ENCODE measurements at places on chromosomes 7 and 10.
A peak's percentile ranks its signal among the peaks of the same experiment; 100 is the strongest.

GRCh38 chr10:6250745-6251144 is 48.0 kb downstream of the PFKFB3 start:
- no peak for DNase-seq

- no peak for DNase-seq
Measured at GRCh38 chr7:118175740-118176139, 8.2 kb upstream of the LSM8 start.

DNA sequence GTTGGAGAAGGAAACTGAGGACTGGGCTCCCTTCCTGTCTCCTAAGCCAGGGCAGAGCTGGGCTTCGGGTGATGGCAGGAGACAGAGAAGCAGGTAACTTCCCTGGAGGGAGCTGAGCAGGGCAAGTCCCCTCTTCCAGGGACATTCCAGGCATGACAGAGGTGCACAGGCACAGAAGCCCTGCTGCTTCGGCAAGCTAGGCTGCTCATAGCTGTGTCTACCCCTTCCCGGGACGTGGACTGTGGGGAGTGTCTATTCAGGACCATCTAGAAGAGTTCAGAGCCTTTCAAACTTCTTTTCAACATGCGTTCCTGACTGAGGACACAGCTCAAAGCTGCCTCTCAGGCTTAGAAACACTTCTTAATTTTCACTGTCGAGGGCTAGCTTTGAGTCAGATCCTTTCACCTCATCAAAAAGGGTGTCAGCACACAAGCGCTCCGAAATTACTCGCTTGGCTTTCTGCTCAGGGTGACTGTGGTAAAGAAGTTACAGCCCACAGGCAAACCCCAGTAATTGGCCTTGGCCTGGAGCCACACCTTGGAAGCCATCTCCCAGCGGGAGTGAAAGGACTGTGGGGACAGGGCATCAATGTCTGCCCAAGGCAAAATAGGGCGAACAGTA is 63.7 kb upstream of the STEAP1B start:
- DNase-seq = no peak

- no peak for DNase-seq
Measured at GRCh38 chr10:117424171-117424570, 48.9 kb upstream of the PDZD8 start.

- DNase-seq = peak; percentile 30
Measured at GRCh38 chr10:95742485-95742884, 13.5 kb upstream of the ENTPD1 start.

GRCh38 chr10:127853868-127854768 is 38.6 kb downstream of the CLRN3 start:
- peak; percentile 17 for DNase-seq

DNA sequence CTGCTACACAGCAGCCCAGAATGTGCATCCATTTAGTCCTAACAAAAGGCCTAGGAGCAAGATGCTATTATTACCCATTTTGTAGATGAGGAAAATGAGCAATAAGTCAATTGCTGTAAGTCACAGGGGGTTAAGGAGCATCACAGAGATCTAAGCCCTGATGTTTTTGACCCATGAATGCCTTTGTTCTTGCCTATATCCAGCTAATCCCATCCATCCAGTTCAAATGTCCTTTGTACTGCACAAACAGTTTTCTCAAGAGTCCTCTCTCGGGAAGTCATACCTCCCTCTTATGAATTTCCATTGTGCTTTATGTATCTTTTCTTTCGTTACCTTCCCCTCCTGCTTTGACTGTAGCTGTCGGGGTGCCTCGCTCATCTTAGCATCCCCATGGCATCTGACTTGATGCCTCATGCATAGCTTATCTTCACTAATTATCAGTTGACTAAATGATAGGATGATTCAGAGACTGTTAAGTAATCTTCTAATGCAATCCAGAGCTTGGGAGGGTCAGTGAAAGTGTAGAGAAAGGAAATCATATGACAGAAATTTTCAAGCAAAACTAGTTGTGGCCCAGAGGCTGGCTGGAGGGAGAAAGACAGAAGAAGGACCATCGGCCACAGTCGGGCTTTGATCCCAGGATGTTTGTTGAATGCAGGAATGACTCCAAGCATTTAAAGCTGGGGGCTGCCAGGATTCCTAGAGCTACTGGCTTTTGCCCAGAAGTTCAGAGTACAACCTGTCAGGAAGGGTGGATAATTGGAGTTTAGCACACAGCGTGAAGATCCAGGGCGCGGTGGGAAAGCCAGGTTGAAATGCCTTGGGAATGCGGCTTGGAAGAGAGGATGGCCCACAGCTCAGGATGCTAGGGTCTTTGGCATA is 23.5 kb downstream of the BLVRA start:
- no peak for DNase-seq

DNA sequence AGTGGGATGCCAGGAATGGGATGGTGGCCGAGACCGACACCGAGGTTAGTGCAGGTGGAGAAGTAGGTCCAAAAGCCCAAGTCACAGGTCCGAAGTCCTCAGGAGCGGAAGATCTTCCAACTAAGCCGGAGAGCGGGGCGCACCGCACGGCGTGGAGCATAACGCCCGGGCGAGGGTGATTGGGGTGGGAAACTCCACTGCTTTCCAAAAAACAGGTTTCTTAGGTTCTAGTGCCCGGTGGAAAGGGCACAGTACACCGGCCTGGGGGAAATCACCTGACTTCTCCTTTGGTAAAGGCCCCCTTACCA is 11.4 kb upstream of the SPAG6 start:
- DNase-seq = no peak

- DNase-seq = peak; percentile 3
Measured at GRCh38 chr7:98165827-98166667, 45.2 kb upstream of the BHLHA15 start.

DNA sequence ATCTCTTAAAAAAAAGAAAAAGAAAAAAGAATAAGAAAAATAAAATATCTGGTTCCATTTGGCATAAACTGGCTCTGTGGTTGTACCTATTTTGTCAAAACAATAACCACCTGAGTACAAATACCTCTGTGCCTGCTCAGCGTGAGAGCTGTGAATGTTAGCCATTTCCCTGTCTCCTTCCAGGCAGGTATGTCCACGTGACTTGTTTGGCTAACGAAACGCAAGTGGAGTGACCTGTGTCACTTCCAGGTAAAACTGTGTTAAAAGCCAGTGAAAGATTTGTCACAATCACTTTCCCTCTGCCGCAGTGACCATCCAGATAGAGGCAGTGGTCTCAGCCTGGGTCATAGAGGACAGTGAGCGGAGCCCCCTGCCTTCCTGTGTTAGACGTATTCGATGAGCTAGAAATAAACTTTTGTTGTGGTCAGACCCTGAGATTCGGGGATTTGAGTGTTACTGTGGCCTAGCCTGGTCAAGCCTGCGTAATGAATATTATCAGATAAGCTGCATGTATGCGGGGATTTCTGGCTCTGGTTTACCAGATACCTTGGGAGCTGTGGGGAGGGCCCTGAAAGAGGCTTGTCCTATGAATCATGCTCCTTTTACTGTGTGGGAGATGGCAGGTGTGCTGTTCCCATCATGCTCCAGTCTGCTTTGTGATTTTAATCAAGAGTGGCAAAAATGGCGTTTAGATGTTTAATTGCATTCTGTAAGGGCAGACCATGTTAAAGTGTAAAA is 3.8 kb downstream of the PTER start:
- no peak for DNase-seq

GRCh38 chr10:70348228-70348850 is 34.1 kb downstream of the LRRC20 start:
- no peak for DNase-seq

GRCh38 chr10:52696232-52696631 is 76.4 kb downstream of the MBL2 start:
- no peak for DNase-seq

GRCh38 chr10:7969623-7970022 is 84.9 kb upstream of the GATA3 start:
- no peak for DNase-seq

DNA sequence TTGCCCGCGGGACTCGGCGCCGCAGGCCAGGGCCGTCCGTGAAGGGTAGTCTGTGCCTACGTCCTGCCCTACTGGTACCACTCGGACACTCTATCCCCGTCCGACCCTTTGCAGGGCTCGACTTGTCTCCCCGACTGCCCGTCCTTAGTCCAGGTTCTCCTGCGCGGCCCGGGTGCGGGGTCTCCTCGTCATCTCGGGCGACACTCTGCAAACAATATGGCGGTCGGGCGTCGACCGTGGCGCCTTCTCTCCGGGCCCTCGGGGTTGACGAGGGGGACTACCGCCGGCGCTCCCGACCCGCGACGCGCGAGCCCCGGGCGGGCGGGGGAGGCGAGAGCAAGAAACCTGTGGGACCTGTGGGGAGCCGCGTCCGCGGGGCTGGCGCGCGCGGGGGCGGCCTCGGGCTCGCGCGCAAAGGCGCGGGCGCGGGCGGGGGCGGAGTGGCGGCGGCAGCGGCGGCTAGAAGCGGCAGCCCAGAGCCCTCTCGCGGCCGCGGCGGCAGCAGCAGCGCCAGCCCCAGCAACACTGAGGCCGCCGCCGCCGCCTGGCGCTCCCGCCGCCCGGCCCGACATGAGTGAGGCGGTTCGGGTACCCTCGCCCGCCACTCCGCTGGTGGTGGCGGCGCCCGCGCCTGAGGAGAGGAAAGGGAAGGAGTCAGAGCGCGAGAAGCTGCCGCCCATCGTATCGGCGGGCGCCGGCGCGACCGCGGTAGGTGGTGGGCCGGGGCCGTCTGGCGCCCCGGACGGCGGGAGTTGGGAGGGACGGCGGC is at the start of gene HECTD2:
Gene HECTD2 (plus strand): TSS at position 476 of the 769 bp plus-strand sequence. CDS start 95 bp downstream, at position 571.
- peak; percentile 46 for DNase-seq

GRCh38 chr10:13950543-13950939 is 363.8 kb downstream of the PRPF18 start:
- DNase-seq = no peak

DNA sequence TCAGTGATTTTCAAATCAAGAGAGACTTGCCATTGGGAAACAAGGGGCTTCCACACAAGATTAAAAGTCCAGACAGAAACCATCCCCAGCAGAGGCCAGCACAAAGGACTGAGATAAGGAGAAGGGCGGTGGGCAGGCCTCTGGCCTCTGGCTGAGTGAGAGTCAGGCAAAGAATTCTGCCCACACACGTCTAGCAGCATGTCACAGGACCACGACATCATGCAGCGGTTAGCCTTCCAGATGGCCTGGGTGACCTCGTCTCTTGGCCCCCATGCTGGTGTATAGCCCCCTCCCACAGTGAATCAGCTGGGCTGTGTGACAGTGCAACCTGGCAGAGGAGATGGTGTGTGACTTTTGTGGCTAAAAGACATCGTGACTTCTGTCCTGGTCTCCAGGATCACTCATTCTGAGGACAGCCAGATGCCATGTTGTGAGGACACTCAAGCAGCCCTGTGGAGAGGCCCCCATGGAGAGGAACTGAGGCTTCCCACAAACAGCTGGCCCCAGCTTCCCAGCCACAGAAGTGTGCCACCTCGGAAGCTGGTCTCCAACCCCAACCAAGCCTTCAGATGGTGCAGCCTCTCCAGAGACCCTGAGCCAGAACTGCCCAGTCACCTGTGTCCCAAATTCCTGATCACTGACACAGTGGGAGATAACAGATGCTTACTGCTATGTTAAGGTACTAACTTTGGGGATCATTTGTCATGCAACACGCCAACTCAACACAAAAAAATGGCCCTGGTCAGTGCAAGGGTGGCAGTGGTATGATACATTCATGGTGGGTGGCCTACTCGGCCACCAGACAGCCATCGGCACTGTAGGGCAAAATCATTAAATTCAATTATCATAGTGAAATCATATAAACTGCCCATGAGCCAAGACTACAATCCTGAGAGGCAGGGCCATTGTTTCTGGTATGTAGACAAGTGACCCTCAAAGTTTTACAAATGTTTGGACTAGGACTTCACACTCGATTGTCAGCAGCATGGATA is 73.2 kb downstream of the TNS3 start:
- DNase-seq = no peak

- no peak for DNase-seq
Measured at GRCh38 chr10:28248092-28248491, 54.8 kb downstream of the MPP7 start.
